Brain (organoid and tissue), 16 donors: ENCODE measurements at places on chromosomes 4 and X. TPM values are rescaled to one million over a fixed set of nuclear protein-coding genes. Genes with fewer than 3 reads are reported as not detected.

RWDD4 gene
- polyA plus RNA-seq: 6.2 TPM

ADH7 gene
- not detected for polyA plus RNA-seq

TCEAL7 gene
- 85.0 TPM for polyA plus RNA-seq

GPR119 gene
- polyA plus RNA-seq: not detected

MAGEB1 gene
- not detected for polyA plus RNA-seq
